WTC11 (cell line): ENCODE measurements at places on chromosomes 3 and 15.

GRCh38 chr3:14236902-14237301 is 58.3 kb downstream of the LSM3 start:
- no peak for DNase-seq

DNA sequence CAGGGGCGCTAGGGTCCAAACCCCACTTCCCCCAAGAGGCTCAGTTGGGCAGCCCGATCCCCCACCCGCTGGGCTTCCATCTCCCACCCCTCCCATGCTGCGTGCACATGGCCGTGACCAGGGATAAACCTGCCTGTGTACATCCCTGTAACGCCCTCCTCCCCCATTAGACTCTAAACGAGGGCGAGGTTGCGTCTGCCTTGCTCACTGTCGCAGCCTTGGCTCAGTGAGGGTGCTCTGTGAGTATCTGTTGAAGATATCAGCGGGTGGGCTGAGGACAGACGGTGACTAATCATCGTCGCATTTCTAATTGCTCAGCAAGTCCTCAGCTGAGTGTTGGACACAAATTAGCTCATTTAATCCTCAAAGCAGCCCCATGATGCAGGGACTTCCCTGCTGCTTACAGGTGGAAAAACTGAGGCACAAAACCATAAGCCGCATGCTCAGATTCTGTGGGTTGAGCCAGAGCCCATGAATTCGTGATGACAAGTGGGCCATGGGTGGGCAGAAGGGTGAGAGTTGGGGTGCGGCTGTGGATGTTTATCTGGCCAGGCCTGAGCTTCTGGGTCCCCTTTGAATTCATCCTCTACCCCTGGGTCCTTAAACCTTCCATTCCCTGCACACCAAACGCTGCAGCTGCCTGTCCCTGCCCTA is 26.0 kb downstream of the FBLN2 start:
- DNase-seq, result no peak

GRCh38 chr15:76153241-76154197 is 93.7 kb downstream of the TMEM266 start:
- DNase-seq, result no peak

GRCh38 chr15:57305009-57305408 is 71.3 kb upstream of the CGNL1 start:
- no peak for DNase-seq

DNA sequence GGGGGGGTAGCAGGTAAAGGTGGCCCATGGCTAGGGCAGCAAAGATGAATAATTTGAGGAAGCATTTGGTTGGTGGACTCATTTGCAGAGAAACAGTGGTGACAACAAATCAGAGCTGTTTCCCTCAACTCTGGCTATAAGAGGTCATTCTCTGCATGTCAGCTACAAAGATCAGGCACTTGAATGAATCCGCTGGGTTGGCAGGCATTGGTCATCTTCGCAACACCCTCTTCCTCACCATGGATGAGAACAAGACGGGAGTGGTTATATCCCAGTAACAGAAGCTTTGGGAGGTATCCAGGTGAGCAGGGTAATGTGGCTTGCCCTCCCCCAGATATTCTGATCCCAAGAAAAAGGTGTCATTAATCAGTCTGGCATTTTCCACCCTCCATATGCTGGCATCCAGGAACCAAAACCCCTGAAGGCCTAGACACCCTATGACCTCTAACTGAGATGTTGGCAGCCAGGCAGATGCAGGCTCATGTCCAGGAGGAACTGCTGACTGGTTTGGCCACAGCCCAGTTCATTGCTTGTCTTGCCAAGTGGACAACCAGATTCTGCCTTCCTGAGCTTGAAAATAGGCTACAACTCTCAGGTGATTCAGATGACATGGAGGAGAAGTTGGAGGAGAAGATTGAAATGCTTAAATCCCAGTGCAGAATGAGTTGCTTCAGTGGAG is 108.9 kb upstream of the TRIM42 start:
- no peak for DNase-seq

DNA sequence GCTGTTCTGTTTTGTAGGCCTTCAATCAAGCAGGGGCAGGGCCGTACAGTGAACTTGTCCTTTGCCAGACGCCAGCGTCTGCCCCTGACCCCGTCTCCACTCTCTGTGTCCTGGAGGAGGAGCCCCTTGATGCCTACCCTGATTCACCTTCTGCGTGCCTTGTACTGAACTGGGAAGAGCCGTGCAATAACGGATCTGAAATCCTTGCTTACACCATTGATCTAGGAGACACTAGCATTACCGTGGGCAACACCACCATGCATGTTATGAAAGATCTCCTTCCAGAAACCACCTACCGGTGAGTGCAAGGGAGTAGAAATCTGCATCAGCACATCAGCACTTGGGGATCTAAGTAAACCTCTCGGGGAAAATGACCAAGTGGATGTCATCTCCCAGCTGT is 95.5 kb downstream of the GHSR start:
- no peak for DNase-seq

- no peak for DNase-seq
Measured at GRCh38 chr3:58567251-58567515, 10.0 kb downstream of the FAM107A start.

GRCh38 chr15:82108489-82109078 is 62.8 kb upstream of the MEX3B start:
- DNase-seq, result peak; percentile 92

GRCh38 chr15:63809452-63809851 is 24.3 kb downstream of the HERC1 start:
- no peak for DNase-seq

- DNase-seq, result no peak
Measured at GRCh38 chr3:74000725-74001124, 376.0 kb upstream of the PDZRN3 start.

DNA sequence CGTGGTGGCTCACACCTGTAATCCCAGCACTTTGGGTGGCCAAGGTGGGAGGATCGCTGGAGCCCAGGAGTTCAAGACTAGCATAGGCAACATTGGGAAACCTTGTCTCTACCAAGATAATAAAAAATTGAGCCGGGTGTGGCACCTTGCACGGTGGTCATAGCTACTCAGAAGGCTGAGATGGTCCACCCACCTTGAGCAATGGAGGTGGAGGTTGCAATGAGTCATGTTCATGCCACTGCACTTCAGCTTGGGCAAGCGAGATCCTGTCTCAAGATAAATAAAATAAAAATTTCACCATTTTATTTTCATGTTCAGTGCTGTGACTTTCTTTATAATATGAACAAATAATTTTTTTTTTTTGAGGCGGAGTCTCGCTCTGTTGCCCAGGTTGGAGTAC is 12.5 kb downstream of the MAPK6 start:
- no peak for DNase-seq

- DNase-seq, result no peak
Measured at GRCh38 chr3:77917225-77917624, 877.3 kb downstream of the ROBO2 start.

GRCh38 chr15:75923756-75924155 is 20.1 kb downstream of the FBXO22 start:
- DNase-seq, result no peak

DNA sequence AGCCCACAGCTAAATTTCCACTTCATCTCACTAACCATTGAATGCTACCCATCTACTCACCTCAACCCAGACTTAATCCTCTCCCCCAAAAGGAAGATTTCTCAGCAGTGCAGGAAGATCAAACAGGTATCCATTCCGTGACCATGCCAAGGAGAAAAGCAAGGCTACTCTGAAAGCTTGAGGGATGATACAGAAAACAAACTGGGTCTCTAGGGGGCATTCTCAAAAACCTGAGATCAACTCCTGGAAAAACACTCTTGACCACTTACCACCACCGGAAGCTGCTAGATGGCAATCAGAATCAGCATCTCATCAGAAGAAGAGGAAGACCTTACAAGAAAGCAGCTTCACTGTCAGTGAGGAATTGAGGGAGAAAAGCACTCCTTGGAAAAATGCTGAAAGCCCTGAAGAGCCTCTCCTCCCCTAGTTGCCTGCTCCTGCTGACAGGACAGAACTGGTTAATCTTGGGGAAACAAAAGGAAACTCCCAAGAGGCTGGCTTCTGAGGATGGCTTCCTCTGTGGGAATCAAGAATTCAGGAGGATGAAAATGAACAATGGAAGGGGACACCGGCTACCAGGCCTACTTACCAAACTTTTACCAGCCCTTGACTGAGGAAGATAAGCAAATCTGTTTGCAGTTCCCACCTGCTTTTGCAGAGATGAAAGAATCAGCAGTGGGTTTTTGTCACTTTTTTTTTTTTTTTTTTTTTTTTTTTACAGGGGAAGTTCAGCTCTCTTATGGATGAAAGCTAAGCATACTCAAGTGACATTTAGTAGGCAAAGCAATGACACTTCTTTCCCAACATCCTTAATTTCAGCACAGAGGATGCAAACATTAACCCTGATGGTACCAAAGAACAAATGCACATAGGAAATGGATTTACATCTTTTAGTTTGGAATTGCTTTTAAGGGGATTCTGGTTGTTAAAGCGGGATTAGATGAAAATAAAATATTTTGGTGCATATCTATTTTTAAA is at the start of gene ATP8B4:
TSS of gene ATP8B4 (minus strand) at position 171 of the 978 bp plus-strand sequence. CDS start 12,267 bp downstream, outside the sequence.
- no peak for DNase-seq

DNA sequence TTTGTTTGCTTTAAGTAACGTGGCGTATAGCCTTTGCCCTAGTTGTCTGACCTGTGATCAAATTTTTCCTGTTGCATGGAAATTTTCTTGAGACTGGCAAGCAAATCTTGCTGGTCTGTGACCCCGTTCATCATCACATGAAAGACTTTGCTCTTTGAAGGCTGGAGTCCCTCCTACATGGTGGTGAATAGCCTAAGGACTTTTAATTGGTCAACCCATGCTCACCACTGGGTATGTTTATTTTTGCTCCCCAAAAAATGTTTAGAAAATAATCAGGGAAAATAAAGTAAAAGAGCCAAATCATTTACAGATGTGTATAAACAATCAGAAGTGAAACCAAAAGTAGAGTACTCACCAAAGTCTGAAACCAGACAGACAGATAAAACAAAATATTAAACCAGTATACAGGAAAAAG is 1075.3 kb upstream of the ALCAM start:
- DNase-seq, result no peak

DNA sequence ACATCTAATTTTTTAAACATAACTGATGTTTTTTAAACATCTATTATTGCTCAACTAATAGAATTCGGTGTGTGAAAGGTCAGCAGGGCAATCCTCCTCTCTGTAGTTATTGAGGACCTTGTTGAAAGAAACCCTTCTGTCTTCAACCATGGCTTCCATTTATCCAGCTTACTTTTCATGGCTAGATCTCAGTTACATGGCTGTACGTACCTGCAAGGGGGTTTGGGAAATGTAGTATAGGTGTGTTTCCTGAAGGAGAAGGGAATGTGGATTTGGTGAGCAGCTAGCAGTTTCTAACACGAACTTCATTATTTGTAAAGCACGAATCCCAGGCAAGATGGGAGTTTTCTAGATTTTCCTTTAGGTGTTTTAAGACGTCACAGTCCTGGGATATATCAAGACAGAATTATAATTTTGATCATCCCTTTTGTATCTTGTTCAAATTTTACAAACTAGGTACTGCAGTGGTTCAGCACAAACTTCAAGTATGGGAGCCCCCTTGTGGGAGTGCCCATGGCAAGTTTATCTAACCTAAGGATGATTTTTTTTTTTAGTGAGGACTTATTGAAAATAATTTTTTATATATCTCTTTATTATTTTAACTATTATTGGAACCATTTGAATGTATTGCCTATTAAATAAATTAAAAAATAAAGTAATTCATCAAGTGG is 41.6 kb downstream of the FBXL2 start:
- no peak for DNase-seq

DNA sequence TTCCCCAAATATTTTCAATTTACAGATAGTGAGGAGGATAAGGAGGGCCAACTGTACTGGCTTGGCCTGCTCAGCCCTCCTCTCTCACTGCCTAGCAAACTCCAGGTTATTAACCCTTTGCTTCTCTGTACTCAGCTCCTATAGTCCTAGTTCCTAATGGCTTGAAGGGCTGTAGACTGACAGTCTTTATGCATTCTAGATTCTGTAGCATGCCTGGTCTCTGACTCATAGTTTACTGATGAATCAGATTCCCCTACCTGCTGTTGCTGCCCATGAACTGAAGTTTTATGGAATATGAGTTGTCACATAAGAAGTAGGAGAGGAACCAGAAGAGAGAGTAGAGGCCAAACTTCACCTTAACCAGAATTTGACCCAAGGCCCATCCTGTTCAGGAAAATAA is 27.1 kb upstream of the MAP3K13 start:
- no peak for DNase-seq

DNA sequence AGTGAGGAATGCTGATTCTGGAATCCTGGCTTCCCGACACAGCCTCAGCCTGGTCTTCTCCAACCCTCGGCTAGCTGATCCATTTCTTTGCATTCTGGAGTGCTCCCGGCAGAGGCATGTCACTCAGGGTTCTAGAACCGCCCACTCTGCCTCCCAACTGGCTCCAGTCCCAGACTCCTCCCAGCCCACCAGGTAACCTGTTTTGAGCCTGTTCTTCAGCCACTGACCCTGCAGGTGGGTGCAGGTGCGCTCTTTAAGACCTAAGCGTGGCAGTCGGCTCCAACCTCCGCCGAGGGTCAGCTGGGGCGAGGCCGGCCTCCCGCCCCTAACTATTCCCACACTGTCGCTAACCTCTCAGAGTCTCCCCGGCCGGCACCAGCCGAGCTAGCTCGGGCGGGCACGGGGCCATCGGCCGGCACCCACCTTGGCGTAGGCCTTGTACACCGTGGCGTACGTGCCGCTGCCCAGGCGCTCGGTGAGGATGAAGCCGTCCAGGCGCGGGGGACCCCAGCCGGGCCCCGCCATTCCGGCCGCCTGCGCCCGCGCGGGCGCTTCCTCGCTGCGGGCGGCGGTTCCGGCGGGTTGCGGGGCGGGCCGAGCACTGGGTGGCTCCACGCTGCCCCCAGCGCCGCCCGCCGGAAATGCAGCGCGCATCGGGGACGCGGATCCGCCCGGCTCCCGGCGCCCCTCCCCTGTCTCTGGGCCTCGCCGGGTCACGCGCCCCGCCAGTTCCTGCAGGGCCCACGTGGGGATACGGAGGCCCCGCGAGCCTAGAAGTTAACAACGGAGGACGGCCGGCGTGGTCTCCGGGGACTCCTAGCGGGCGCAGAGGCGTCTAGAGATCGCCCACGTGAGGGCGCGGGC is at the start of gene ULK3:
TSS of gene ULK3 (minus strand) at position 576 of the 864 bp plus-strand sequence. CDS start at position 525, 51 bp downstream.
- peak; percentile 87 for DNase-seq

GRCh38 chr15:73922186-73923151 is 3.8 kb upstream of the LOXL1 start:
- DNase-seq, result peak; percentile 65

- no peak for DNase-seq
Measured at GRCh38 chr15:80982205-80982604, 7.4 kb downstream of the MESD start.

- DNase-seq, result no peak
Measured at GRCh38 chr15:39921274-39921638, 1.2 kb upstream of the GPR176 start.

DNA sequence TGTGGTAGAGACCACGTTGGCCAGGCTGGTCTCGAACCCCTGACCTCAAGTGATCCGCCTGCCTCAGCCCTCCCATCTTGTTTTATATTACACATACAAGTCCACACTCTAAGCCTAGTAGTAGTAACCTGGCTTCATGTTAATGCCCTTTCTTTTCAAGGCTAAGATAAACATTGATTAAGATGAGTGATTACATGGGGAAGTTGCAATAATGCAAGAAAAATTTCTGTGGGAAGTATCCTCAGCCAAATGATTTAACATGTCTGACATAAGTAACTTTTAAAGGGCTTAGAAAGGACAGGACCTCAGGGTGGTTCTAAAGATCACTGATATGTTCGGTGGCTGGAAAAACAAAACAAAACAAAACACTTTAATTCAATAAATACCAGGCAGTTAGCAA is 72.1 kb downstream of the SFMBT1 start:
- no peak for DNase-seq

- DNase-seq, result no peak
Measured at GRCh38 chr3:143601723-143602484, 246.4 kb downstream of the SLC9A9 start.

GRCh38 chr15:82653483-82654168 is 6.5 kb upstream of the CPEB1 start:
- no peak for DNase-seq

GRCh38 chr3:113214917-113215595 is 3.7 kb downstream of the BOC start:
- DNase-seq, result no peak
